ENCODE measurements at places on chromosomes 5 and 9.

GRCh38 chr5:128979761-128980160, 14.5 kb downstream of the SLC27A6 start:
- no peak for DNase-seq

DNA sequence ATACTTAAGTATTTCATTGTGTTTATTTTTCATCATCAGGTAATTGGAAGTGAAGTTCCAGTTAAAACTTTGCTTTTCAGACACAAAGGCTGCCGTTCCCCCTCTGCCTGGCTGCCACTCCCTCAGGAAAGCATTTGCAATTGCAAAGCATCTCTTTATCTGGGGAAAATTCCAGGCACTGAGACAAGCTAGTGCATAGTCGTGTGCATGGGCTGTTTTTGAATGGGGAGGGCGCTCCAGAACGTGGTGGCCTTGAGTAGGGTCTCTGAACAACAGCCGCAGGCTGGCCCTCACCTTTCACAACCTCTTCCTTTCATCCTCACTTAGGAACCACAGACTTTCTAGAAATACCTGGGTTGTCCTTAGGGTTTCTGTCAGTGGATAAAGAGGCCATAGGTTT, 285.1 kb upstream of the ADAMTS16 start:
- no peak for DNase-seq

DNA sequence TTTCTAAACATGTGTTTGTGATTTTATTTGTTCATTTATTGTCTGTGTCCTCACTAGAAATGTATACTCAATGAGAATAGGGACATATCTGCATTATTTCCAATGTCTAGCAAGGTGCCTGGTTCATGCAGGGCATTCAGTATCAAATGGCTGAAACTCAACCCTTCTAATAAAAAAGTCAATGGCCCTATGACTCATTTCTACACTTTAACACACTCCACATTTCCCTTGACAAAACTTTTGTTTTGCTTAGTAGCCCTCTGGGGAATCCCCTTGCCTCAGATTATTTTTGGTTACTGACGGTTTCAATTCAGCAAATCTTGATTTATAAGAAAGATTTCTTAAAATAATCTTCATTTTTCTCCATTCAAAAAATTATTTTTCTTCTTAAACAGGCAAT, 206.0 kb upstream of the DMRTA1 start:
- DNase-seq, result peak; percentile 12

DNA sequence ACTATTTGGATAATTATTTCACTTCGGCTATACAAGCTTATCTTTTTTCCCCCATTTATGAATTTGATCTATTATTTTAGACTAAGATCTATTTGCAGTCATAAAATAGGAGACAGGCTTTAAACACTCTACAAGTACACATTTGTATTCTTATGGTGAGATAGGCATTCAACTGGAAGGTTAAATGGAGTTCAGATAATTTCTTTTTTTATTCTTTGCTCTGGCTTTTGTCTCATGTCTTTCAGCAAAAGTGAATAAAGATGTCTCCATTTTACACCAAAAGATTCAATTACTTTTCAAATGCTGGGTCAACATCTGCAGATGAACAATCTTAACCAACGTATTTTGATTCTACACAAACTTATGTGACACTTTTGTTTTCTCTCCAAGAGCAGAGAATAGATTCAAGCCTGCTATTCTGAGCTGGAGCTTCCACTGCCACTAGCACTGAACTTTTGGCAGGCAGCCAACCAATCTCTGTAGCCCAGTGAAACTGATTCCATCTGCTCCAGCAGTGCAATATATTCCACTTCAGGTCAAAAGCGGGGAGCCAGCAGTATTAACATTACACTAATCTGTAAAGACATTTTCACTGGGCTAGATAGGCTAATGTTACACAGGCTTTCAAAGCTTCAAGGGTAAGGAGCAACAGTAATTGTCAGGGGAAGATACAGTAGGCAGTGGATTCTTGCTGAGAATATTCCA, 452.0 kb upstream of the ZNF608 start:
- DNase-seq, result peak; percentile 36

DNA sequence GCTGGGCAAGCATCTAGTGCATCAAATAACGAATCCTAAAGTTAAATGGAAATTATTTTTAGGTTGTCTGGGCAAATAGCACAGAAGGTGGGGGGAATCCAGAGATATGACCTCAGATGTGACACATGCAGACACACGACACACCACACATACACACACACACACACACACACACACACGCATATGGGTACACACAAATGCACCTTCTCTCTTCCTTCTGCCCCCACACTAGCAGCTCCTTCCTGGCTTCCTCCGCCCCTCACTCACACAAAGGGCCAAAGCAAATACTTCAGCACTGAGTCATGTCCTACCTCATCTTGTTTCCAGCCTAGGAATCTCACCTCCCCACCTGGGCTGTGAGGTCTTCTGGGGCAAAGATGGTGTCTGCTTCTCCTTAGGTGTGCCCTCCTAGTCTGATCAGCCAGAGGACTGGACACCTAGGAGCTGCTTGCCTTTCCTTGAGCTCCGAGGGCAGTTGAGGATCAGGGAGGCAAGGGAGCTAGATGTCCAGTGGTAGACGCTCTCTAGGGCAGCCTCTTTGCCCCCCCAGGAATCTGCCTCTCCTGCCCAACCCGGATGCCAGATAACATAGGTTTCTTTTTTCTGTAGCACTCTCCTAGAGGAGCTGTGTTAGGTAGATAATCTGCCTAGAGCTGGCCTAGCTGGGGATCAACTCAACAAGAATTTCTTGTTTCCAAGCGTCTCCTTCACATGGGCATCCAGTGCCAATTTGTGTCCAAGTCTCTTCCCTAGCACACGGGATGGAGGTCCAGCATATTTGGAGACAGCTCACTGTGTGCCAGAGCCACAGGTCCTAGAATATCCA, 14.3 kb upstream of the JADE2 start:
- no peak for DNase-seq

DNA sequence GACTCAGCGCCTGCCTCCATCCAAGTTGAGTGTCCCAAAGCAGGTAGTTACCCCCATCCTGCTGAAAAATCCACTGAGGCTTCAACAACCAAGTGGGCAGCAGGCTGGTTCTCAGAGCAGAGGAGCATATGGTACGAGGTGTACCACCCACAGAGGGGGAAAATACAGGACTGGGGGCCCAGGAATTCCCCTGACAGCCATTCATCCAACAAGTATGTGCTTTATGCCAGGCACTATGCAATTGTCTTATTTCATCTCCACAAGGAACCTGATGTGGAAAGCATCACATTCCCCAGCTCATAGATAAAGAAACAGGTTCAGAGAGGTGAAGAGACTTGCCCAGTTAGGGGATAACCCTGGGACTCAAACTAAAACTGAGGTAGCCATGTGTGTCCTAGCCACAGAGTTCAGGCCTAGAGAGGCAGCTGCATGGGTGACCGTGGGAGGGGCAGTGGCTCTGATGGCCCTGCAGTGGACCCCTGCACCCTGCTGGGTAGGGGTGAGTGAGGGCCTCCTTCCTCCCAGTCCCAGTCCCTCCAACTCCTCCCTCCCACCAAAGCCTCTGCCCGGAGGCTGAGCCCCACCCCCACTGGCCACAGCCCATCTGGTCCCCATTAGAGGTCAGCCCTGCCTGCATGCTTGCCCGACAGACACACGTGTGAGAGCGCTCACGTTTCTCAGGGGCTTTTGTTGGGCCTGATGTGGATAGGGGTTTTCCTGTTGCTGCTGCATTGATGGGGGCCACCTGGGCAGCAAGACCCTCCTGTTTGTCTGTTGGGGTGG, 11.5 kb downstream of the PDLIM4 start:
- DNase-seq, result peak; percentile 65

- DNase-seq, result no peak
Measured at GRCh38 chr5:11311272-11311671, 550.2 kb upstream of the DAP start.

DNA sequence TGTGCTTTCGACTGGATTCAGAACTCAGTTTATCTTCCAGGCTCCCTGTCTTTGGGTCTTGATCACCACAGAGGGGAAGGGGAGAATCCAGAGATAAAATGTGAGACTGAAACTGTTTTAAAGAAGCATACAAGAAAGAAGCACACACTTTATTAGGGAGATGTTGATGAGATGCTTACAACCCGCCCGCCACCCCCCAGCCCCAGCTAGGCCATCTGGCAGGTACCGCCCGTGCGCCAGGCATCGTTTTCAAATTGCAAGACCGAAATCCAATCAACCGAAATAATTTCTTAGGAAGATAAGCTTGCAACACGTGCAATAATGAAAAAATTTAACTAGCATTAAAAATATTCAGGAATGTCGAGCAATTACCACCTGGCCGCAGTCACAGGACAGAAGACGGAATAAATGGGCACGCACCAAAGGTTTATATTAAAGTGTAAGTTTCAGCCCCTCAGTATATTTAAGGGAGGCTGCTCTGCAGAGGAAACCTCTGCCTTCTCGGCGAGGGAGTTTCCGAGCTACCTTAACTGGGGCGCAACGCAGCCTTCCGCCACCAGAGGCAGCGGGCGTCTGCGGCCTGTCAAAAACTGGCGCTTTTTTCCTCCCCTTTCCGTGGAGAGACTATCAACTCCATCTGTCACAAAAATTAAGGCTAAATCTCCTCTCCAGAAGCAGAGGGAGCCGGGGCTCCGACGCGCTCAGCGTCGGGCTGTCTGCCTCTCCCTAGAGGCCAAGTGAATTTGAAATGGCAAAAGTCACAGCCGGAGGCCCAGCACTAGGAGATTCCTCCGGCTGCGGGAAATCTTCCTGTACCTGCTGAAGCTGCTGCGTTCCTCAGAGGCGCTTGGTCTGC, 996 bp upstream of the GAS1 start:
- DNase-seq, result peak; percentile 80

DNA sequence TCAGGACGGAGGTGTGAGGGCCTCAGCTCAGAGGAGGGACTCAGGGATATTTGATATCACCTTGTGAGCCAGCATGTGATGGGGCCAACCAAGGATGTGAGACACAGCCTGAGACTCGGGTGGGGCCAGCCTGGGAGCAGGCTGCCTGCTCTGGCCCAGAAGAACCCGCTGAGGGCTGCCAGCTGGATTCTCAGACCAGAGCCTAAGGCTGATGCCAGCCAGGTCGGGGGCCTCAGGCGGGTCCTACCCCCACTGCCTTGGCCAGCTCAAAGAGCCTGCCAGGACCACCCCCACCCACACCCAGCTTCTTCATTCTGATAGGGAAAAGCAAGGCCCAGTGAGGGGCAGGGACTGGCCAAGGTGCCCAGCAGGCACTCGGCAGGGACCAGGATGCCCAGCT, 20.3 kb upstream of the DUSP1 start:
- DNase-seq, result no peak

- peak; percentile 3 for DNase-seq
Measured at GRCh38 chr9:12680341-12680740, 12.8 kb upstream of the TYRP1 start.

DNA sequence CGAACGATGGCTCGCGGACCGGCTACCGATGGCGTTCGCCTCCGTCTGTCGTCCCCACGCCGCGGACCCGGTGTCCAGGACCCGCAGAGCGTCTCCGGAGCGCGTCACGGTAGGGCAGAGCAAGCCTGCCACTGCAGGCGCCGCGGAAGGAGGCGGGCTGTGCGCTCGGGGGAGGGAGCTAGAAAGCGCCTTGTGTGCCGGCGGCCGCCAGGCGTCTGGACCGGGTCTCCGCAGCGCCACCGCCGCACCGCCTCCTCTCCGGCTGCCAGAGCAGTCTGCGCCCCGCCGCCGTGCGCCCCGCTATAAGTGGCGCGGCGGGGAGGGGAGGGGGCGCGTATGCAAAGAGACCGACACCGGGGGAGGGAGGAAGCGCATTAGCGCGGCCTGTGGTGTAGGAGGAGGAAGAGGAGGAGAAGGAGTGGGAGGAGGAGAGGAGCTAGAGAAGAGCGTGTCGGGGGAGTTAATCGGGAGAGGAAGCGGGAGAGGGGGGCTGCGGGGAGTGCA, at the start of gene ENC1:
Gene ENC1, minus strand, starts transcription at position 279 of the 504 bp plus-strand sequence. CDS start 4,243 bp downstream, outside the sequence.
- DNase-seq, result peak; percentile 77

- DNase-seq, result no peak
Measured at GRCh38 chr9:22158927-22159346, 149.8 kb upstream of the CDKN2B start.

- DNase-seq, result no peak
Measured at GRCh38 chr9:137834846-137835546, 42.6 kb upstream of the CACNA1B start.

GRCh38 chr9:12790001-12790400, 15.2 kb downstream of the LURAP1L start:
- DNase-seq, result no peak

- DNase-seq, result no peak
Measured at GRCh38 chr9:112271466-112272098, 61.8 kb downstream of the PTBP3 start.

DNA sequence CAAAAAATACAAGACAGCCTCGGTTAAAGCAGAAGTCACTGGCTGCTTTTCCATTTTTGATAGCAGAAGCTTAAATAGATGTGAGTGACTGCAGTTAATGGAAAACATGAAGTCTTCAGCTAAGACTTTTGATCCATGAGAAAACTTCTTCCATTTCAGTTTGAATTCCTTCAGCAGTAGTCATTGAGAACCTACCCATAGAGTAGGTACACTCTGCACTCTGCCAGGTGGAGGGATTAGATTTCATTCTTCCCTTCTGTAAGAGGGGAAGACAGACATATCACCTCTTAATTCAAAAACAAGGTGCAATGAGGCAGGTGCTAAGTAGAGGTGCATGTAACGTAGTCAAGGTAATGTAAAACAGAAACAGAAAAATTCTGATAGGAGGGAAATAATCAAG, 26.7 kb upstream of the XPA start:
- DNase-seq, result no peak

- no peak for DNase-seq
Measured at GRCh38 chr5:17477573-17478265, 20.3 kb upstream of the TAF11L2 start.

- no peak for DNase-seq
Measured at GRCh38 chr5:143055596-143056338, 285.6 kb downstream of the ARHGAP26 start.

DNA sequence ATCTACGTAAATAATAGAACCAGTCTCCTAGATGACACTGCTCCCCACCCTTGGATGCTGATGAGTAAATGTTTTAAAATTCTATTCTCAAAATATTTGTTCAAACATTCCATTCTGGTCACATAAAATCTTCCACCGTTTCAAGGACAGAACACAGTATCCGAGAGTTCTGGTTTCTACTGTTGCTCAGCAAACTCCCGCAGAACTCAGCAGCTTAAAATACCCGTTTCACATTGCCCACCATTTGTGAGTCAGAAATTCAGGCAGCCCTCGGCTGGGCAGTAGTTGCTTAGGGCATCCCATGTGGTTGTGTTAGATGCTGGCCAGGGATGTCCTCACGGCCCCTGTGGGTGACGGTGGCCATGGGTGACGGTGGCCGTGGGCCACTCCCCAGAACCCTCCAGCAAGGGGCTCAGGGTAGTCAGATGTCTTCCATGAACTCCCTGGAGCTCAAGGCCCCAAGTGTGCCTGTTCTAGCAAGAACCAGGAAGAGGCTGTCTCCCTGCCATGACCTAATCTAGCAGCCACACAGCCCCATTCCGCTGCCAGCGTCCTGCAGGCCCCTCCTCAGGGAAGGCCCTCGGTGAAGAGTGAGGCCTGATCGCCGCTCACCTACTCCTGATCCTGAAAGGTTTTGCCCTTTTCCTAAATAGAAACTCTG, 17.4 kb downstream of the MGAT1 start:
- DNase-seq, result peak; percentile 73

GRCh38 chr5:34899066-34899465, 16.2 kb downstream of the RAD1 start:
- no peak for DNase-seq

- DNase-seq, result no peak
Measured at GRCh38 chr9:105121861-105122430, 122.5 kb upstream of the SLC44A1 start.

- no peak for DNase-seq
Measured at GRCh38 chr5:56783261-56783660, 32.1 kb upstream of the MAP3K1 start.

- DNase-seq, result no peak
Measured at GRCh38 chr5:58999804-59000203, 416.9 kb downstream of the RAB3C start.
